ENCODE measurements at places on chromosomes 11 and 22. TPM values are rescaled to one million over a fixed set of nuclear protein-coding genes. Genes with fewer than 3 reads are reported as not detected.

The RPL27A gene
- total RNA-seq = 597 TPM

The OMP gene
- total RNA-seq = not detected

The UBQLNL gene
- not detected for total RNA-seq

The KDM4E gene
- total RNA-seq = not detected

GRCh38 chr22:21642584-21643448 lies 714 bp downstream of the SDF2L1 start:
- H3K27ac ChIP-seq = peak overlapping the region; percentile 79
- peaks cover 32% of the 10 kb centered on the region for H3K4me1 ChIP-seq
- no peak for DNase-seq
- no peaks in the 10 kb centered on the region for H3K27me3 ChIP-seq

- H3K27ac ChIP-seq = peak overlapping the region; percentile 97
- peak overlapping the region; percentile 54 for H3K4me3 ChIP-seq
- peaks cover 100% of the 10 kb centered on the region for H3K4me1 ChIP-seq
- no peaks in the 10 kb centered on the region for H3K36me3 ChIP-seq
Observed at GRCh38 chr11:57778318-57779037, 16.9 kb downstream of the CTNND1 start.

DNA sequence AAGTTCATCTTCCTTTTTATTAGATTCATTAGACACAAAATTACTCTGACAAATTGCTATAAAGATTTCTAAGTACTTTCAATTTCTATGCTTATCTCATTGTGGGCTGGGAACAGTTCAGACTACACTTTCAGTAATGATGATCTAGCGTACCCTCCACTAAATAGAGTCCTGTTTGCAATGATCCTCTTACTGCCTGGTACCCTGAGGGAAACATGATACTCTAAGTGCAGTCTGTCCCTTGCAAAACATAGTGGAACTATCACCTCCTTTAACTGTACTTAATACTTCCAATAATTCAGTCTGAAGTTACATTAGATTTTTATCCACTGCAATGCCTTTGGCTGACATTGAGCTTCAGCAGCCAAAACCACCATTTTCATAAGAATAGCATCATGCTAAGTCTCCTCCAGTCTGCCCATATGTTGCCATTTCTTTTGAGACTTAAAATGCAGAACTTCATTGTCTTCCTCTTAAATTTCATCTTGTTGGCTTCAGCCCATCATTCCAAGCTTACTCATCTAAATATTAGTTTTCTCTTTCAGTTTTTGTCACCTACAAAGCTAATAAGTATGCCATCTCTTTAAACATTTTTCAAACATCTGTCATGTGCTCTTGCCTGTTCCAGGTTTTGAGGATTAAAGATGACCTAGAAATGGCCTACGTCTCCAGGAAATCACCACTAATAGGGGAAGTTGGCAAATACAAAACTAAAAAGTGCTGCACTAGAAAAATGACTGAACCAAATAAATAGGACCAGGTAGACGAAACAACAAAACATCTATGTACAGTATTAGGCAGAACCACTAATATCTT lies 55.5 kb downstream of the PAK1 start:
- no peak overlapping the region for H3K27ac ChIP-seq
- H3K4me3 ChIP-seq = no peak overlapping the region
- no peaks in the 10 kb centered on the region for H3K4me1 ChIP-seq
- peaks cover 13% of the 10 kb centered on the region for H3K27me3 ChIP-seq
- no peaks in the 10 kb centered on the region for H3K36me3 ChIP-seq

DNA sequence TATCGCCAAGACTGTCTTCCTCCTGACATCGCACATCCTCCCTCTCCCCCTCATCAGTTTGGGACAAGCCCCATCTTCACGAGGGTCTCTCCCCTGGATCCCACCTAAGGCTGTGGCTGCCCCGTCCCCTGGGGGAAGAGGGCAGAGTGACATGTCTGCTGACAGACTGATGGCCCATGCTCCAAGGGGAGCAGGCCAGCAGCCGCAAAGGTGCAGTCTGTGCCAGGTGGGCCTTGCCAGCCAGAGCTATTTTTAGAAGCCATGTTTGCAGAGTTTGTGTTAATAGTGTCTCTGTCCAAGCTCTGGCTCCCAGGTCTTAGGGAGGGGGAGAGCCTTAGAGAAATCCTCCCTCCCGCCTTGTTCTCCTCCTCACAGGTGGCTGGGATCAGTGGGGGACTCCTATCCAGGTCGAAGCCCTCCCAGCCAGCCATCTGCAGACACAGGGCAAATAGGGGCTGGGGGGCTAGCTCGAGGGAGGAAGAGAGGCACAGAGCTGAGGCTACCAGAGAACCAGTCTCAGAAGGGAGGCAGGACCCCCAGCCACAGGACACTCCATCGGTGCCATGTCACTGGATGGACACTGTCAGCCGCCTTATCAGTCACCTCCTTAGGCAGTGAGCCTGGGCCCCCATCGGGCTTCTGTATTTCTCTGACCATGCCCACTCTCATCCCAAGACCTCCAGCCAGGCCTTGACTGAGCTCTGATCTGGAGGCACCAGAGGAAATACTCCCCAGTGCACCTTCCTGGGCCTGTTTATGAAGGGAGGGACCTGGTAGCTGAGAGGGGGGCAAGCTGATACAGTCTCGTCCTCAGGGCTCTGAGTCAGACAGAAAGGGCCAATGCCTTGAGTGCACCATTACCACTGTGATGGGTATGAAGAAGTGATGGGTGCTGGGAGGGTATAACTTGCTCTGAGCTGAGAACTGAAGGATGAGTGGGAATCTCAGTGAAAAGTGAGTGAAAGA lies 49.3 kb downstream of the CHRDL2 start:
- H3K27ac ChIP-seq = peak overlapping the region; percentile 60
- H3K4me1 ChIP-seq = peaks cover 39% of the 10 kb centered on the region
- no peak overlapping the region for H3K4me3 ChIP-seq
- peak; percentile 62 for DNase-seq

DNA sequence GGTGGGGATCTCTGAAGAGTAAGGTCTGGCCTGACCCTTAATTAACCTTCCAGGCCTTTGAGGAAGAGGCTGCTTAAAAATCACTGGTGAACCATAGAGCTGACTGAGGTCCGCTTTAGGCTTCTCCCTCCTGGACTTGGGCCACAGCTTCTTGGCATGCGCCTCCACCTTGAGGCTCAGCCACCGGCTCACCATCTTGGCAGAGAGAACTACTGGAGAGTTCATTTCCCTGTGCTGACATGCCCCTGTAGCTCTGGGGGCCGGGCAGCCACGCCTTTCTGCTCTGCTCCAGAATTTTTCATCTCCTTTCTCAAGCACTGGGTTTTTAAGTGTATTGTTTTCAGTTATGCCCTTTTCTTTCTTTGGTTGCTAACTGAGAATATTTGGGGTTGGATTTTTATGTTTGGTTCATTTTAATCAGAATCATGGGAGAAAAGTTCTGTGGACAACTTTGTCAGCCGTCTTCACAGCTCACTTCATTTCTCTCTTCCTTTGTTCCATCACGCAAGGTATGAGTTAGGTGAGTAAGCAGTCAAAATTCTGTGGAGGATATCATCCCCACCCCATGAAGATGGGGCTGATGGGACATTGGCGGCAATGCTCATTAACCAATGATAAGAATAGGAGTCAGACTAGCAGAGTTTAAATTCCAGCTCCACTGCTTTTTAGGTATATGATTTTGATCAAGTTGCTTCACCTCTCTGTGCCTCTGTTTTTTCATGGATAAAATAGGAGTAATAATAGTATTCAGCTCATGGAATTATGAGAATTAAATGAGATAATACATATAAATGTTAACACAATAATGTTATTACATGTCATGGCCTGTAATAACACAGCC lies 103.9 kb downstream of the DBX1 start:
- peaks cover 34% of the 10 kb centered on the region for H3K36me3 ChIP-seq
- H3K4me1 ChIP-seq = peaks cover 74% of the 10 kb centered on the region
- H3K4me3 ChIP-seq = no peak overlapping the region
- no peak for DNase-seq
- H3K27ac ChIP-seq = peak overlapping the region; percentile 77

DNA sequence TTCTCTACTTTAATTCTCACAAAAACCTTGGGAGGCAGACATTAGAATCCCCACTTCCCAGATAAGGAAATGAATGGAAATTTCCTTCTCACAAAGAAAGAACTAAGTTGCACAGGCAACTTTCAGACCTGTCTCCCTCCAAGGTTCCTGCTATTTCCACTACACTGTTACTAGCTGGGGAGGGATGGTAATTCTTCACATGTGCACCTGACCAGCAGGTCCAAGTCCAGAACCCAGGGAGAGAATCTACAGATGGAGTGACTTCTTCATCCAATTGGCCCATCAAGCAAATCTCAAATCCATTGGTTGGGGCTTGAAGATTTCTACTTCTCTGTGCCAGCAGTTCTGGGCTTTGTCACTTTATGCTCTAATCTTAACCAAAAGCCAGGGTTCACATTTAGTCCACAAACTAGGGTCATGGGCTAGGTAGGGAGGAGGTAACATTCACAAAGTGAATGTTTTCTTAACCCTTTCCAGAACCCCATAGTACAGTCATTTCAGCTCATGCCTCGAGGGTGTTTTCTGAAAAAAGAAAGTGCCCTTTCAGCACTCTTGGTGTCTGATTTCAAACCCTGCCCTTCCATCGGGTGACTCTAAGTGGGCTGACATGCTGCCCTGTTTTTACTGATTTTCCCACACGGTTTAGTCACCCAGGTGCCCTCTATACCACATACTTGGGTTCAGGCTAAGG lies 2.7 kb downstream of the POU2AF1 start:
- no peak for DNase-seq
- H3K27ac ChIP-seq = no peak overlapping the region
- H3K36me3 ChIP-seq = no peaks in the 10 kb centered on the region
- H3K27me3 ChIP-seq = peaks cover 35% of the 10 kb centered on the region

DNA sequence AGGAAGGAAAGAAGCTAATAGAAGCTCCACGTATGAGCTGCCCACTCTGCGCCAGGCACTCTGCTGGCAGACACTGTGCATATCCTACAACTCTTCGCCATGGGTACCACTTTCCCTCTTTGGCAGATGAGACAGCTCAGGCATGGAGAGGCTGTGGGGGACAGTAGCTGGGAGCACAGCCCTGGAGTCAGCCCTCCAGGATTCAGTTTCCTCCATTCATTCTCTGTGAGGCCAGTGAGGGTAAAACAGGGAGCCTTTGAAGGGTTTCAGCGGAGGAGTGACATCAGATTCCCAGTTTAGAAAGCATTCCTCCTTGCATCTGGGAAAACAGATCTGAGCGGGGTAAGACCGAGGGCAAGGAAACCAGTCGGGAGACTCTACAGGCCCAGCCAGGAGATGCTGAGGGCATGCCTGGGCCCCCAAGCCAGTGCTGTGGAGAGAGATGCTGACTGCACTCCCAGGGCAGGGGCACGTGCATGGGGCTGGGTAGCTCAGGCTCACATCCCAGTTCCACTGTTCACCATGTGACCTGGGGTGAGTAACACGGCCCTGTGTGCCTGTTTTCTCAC lies 58.3 kb upstream of the EMID1 start:
- no peak for DNase-seq
- H3K36me3 ChIP-seq = peaks cover 25% of the 10 kb centered on the region
- H3K27ac ChIP-seq = no peak overlapping the region
- peaks cover 35% of the 10 kb centered on the region for H3K4me1 ChIP-seq
- H3K27me3 ChIP-seq = no peaks in the 10 kb centered on the region

DNA sequence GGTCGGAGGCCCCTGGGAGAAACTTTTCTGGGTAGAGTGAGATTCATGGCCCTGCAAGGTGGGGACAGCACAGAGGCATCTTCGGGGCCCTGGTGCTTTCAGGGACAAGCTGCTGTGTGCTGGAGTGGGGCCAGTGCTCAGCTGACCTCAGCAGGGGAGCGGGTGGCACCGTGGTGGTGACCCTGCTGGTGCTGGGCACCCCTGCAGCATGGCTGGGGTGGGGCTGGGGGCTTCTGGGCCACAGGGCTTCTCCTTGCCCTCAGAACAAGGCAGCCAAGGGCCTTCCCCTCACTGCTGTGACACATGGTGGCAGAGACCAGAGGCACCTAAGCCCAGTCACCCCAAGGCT lies 24.9 kb upstream of the GNB1L start:
- H3K4me1 ChIP-seq = peaks cover 27% of the 10 kb centered on the region
- H3K36me3 ChIP-seq = no peaks in the 10 kb centered on the region
- no peaks in the 10 kb centered on the region for H3K27me3 ChIP-seq
- no peak overlapping the region for H3K27ac ChIP-seq
- H3K4me3 ChIP-seq = no peak overlapping the region
- no peak for DNase-seq

- DNase-seq = no peak
- no peak overlapping the region for H3K4me3 ChIP-seq
- peaks cover 12% of the 10 kb centered on the region for H3K4me1 ChIP-seq
- no peak overlapping the region for H3K27ac ChIP-seq
Observed at GRCh38 chr11:133898031-133898769, 52.9 kb upstream of the SPATA19 start.

- no peaks in the 10 kb centered on the region for H3K27me3 ChIP-seq
- H3K36me3 ChIP-seq = no peaks in the 10 kb centered on the region
- DNase-seq = no peak
- no peak overlapping the region for H3K4me3 ChIP-seq
Observed at GRCh38 chr11:123493349-123494063, 63.4 kb downstream of the GRAMD1B start.

GRCh38 chr11:86183694-86184093 lies 60.9 kb upstream of the EED start:
- H3K27me3 ChIP-seq = no peaks in the 10 kb centered on the region
- no peak overlapping the region for H3K4me3 ChIP-seq
- H3K4me1 ChIP-seq = peaks cover 54% of the 10 kb centered on the region
- peak overlapping the region; percentile 51 for H3K27ac ChIP-seq
- no peaks in the 10 kb centered on the region for H3K36me3 ChIP-seq
- no peak for DNase-seq

- no peak for DNase-seq
- H3K4me3 ChIP-seq = no peak overlapping the region
- no peaks in the 10 kb centered on the region for H3K36me3 ChIP-seq
Observed at GRCh38 chr11:130223291-130223971, 63.8 kb downstream of the ST14 start.

- no peak overlapping the region for H3K4me3 ChIP-seq
- H3K4me1 ChIP-seq = no peaks in the 10 kb centered on the region
- H3K27ac ChIP-seq = no peak overlapping the region
- H3K27me3 ChIP-seq = no peaks in the 10 kb centered on the region
- H3K36me3 ChIP-seq = peaks cover 67% of the 10 kb centered on the region
- no peak for DNase-seq
Observed at GRCh38 chr11:6488821-6489220, 7.5 kb downstream of the TIMM10B start.

DNA sequence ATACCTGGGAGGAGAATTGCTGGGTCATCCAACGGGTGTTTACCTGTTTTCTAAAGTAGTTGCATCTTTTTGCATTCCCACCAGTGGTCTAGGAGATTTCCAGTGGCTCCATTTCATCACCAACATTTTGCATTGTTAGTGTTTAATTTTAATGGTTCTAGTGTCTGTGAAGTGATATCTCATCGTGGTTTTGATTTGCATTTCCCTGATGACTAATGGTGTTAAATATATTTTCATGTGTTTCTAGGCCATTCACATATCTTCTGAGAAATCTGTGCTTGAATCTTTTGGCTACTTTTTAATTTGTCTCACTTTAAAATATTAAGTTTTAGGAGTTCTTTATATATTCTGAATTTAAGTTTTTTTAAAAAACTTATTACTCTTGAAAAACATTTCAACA lies 439.6 kb downstream of the TMEM135 start:
- H3K36me3 ChIP-seq = no peaks in the 10 kb centered on the region
- no peaks in the 10 kb centered on the region for H3K4me1 ChIP-seq
- no peaks in the 10 kb centered on the region for H3K27me3 ChIP-seq

All from left ventricle myocardium inferior (tissue), 1 donor.